ENCODE measurements at places on chromosomes 11 and 22.

DNA sequence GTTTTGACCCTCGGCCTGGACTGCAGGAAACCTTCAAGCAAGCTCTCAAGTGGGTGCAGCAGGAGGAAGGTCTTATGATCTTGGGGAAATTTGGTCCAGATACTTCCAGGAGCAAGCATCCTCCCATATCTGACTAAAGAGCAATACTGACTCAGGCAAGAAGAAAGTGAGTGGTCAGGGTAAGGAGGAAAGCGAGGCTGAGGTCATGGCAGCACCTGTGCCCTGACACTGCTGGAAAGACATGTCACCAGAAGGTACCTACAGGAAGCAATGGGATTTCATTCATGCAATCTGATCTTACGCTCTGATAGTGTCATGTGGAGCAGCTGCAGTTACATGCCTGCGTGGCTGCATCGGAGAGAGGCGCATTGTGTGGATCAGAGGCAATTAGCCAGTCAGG, 6.5 kb upstream of the TOP3B start:
- DNase-seq: no peak

GRCh38 chr11:119712459-119713358, 16.3 kb downstream of the NECTIN1 start:
- DNase-seq: no peak

DNA sequence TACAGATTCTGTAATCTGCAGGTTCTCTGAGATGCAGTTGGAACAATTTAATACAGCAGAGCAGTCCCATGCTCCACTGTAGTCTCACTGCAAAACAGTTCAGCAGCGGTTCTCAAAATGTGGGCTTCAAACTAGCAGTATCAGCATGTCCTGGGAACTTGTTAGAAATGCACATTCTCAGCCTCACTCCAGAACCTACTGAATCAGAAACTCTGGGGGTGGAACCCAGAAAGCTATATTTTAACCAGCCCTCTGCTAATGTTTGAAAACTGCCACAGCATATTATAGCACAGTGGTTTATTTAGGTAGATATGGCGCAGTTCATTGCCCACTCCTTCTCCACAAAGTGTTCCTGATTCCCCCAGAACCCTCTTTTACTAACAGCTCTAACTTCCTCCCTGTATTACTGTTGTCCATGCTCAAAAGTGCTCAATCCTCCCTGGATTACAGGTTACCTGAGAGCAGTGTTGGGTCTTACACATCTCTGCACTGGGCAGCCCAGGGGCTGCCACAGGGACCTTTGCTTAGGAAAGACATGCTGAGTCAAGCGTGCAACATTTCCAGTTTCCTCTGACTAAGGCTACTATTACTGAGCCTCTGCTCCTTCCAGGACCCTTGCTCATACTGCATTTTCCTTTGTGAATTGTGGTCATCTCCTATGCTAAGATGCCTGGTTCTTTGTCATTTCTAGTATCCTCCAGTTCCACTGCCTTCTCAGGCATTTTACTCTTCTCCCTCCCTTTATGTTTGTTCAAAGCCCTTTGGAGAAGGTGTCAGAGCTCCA, 7.7 kb upstream of the DGAT2 start:
- no peak for DNase-seq

DNA sequence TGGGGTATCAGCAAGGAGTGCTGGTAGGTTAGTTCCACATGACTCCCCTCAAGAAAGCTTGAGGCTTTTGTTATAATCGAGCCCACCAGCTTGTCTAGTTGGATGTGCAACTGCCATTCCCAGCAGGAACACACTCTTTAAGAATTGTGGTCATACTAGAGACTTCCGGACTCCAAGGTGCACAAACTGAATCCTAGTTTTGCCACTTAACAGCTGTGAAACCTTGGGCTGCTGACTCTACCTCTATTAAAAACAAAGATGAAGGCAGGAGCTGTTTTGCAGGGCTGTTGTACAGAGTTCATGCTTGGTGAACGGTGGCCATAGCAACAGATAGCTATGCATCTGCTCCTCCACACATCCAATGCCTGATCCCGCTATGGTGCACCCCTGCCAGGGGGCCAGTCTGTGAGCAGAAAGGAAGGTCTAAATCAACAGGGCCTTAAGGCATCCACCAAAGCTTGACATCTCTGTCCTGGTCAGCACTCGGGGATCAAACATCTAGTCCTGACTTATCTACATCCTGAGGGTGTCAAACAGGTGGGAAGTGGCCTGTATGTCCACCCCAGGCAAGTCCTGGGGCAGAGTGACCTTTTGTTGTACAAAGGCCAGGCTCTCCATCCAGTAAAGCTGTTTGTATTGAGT, 36.4 kb downstream of the DKK3 start:
- no peak for DNase-seq

DNA sequence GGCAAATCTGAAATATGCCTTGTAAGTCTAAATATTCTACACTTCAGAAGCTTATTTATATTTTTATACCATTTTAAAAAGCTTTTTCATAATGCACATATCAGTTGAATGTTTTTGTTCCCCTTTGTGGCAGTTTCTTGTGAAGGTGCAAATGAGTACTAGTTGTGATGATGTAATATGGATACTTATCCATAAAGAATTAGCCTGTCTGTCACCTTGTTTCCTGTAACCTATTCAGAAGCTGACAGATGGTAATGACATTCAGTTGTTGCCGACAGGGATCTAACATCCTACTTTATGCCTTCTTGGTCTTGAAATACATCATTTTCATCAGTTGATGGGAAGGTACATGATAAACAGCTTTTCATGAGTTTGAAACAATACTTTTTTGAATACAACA, 2.9 kb downstream of the QSER1 start:
- DNase-seq: no peak

- no peak for DNase-seq
These were observed 2.2 kb downstream of the GPR137 start for GRCh38 chr11:64287676-64288352.

- DNase-seq: no peak
These were observed 42.7 kb upstream of the CYP2D6 start for GRCh38 chr22:42173183-42173926.

GRCh38 chr11:105767931-105768330, 158.1 kb downstream of the GRIA4 start:
- DNase-seq: no peak
